Stimulated activated CD4-positive, alpha-beta T cell treated with anti-CD3 and anti-CD28 coated beads, Interleukin-12 subunit alpha, Interleukin-12 subunit beta, amount 100 ng/mL, for 4 hours (primary cell): ENCODE measurements at places on chromosomes 13 and 19.
A peak's percentile ranks its signal among the peaks of the same experiment; 100 is the strongest.

- no peak for DNase-seq
These were observed 10.5 kb upstream of the PRR19 start for GRCh38 chr19:42291435-42291810.

- no peak for DNase-seq
These were observed 36.4 kb upstream of the IGFL4 start for GRCh38 chr19:46076951-46077814.

DNA sequence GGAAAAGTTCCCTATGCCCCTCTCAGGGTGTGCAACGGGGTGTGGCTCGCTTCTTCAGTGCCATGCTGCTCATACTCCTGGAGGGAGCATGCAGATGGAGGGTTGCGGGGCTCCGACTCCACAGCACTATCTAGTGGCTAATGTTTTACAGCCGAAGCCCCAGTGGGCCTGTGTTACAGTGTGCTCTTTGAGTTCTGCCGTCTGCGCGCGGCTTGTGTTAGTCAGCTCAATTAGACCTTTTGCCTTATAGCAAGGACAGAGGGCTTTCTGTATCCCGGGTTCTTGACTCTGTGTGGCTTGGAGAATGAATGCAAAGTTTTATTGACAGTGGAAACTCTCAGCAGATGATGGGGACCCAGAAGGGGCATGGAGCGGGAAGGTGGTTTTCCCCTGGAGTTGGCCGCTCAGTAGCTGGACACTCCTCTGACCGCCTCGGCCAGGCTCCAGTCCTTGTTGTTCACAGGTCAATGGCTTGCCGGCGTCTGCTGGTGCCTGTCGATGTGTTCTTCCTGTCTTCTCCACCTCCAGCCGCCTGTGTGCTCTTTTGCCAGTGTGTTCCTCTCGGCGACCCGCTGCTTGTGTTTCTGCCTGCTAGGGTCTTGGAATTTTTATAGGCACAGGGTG lies 383.4 kb downstream of the LMO7 start:
- DNase-seq, result peak; percentile 0

- no peak for DNase-seq
These were observed 17.2 kb downstream of the ACTN4 start for GRCh38 chr19:38664503-38665211.

DNA sequence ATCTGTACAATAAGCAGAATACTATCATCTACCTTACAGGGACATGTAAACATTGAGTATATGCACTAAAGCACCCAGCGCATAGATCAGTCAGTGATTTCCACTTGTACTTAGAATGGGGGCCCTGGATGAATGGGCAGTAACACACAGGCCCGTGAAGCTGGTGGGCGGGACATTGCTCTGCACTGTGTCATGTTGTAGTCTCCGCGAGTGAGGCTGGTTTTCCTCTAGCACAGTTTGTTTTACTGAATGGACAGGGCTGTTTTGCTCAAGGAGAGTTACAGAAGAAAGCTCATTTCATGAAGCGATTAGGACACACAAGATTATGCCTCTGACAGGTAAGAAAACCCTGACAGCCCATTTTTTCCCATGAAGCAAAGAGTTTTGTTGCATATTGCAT lies 86.4 kb upstream of the SOX21 start:
- no peak for DNase-seq

- no peak for DNase-seq
These were observed 49.2 kb upstream of the PCCA start for GRCh38 chr13:100039740-100040139.

DNA sequence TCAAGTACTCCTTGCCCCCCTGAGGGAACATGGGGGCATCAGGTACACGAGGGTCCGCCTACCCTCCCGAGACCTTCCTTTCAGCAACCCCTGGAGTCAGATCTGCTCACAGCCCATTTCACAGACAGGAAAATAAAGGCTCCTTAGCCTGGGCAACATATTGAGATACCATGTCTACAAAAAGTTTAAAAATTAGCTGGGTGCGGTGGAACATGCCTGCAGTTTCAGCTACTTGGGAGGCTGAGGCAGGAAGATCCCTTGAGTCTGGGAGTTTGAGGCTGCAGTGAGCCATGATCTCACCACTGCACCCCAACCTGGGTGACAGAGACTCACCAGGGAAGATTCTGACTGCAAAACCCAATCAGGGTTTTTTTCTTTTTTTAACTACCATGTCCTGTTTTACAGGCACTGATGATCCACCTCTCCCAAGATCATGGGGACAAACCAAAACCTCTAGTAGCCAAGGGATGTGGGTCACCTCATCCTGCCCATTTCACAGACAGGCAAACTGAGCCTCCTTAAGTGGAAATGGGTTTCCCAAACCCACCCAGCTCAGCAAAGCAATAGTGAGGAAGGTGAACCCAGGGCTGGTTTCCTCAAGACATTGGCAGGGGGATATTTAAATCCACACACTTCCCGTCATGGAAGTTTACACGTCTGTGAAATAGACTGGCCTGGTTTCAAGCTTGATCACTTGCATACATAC lies 6.4 kb upstream of the CDKN2D start:
- DNase-seq, result no peak

DNA sequence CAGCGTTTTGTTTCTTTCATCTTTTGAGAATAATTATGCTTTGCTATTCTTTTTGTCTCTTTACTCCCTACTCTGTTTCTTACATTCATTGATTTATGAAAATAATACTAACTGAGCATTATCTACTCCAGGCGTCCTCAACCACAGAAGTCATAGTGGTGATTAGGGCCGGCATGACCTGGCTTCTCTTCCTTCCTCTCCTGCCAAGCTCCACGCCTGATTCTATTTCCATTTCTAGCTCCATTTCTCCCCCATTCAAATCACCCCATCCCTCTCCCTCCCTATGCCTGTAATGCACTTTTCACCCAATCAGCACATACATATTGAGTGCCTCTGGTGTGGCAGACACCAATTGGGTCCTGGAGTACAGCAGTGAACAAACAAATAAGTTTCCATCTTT lies 183.2 kb upstream of the GPR12 start:
- DNase-seq, result no peak
